ENCODE measurements at places on chromosomes 4 and X.

GRCh38 chr4:56979421-56980072, 851 bp downstream of the POLR2B start:
- no peak for DNase-seq

GRCh38 chr4:186002853-186003252, 66.1 kb upstream of the TLR3 start:
- DNase-seq, result no peak

GRCh38 chrX:54808109-54808604, 612 bp downstream of the MAGED2 start:
- no peak for DNase-seq

DNA sequence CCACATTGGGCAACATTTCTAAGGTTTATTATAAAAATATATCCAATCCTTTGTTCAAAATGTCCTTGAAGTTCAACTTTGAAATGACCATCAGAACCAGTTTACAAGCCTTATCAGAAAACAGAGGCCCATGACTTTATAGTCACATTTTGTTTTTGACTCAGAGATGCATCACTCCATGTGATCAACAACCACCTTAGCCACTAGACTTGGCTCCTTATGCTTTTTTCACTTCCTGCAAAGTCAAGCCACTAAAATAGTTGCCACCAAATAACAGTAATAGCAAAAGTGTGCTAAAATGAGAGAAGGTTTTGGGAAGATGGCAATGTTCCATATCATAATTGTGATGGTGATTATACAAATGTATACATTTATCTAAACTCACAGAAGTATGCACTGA, 181.7 kb downstream of the MAML3 start:
- DNase-seq, result no peak

DNA sequence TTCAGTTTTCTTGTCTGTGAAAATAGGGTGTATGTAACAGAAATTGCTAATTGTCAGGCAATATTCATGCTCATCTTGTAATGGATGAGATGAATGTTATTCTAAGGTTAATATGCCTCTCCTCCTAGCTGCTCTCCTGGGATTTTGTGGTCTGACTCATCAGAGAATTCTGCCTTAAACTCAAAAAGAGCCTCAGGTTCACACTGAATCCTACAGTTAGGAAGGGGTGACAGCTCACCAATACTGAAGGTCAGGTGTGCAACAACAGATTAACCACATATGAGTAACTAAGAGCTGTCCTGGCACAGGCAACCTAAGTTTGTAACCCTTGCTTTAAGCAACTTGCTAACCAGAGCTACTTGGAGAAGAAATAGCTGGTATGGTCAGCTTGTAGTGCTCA, 197.7 kb downstream of the SPATA18 start:
- no peak for DNase-seq

- no peak for DNase-seq
These were observed 67.2 kb downstream of the SLIT2 start for GRCh38 chr4:20318909-20319277.

GRCh38 chrX:107014936-107015335, 14.9 kb upstream of the MORC4 start:
- DNase-seq, result no peak

- DNase-seq, result no peak
These were observed 93.6 kb upstream of the FTHL17 start for GRCh38 chrX:31165241-31166035.

GRCh38 chrX:82589410-82589809, 918.7 kb upstream of the POU3F4 start:
- DNase-seq, result no peak

DNA sequence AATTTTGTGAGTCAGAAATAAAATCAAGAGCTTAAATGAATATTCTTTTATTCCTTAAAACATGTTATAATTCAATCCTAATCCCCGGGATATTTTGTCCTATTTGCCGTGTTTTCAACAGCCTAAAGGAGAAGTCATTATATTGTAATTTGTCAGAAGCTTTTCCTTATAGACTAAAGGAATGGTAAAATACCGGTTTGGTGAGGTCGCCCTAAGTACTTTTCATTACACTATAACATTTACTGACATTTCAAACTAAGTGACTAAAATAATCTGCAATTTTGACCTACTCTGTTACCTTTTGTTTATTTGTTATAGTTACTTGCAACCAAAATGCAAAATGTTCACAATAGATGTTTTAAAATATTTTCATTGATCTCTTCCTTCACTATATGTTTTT, 8.8 kb downstream of the DCLK2 start:
- no peak for DNase-seq

DNA sequence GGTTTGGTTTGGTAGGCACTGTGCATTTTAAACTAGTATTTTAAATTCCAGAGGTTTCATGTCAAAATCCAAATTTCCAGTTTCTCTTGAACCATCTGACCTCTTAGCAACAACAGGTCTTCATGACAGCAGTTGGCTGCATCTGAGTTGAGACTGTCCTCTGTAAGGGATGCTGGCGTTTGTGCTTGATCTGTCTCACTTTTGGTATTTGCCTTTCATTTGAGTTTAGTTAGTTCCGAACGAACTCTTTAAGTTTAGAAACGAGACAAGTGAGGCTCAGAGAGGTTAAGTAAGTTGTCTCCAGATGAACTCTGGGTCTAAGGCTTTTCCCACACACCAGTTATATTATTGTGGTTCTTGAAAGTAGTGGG, 29.1 kb downstream of the SPARCL1 start:
- no peak for DNase-seq

- no peak for DNase-seq
These were observed 28.2 kb downstream of the SAT1 start for GRCh38 chrX:23811108-23811651.

All from T-helper 2 cell (primary cell).